Jurkat, Clone E6-1 (cell line): ENCODE measurements at places on chromosomes 13 and 19.

DNA sequence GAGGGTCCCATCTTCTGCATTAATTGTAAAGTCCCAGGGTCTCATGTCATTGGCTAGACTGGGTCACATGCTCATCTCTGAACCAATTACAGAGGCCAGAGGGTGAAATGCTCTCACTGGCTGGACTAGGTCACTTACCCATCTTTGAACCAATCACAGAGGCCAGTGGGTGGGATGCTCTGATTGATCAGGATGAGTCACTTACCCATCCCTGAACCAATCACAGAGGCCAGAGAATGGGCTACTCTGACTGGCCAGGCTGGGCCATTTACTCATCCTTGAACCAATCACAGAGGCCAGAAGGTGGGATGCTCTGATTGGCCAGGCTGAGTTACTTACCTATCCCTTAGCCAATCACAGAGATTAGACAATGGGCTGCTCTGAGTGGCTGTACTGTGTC lies 5.3 kb downstream of the MISP start:
- peak; percentile 43 for DNase-seq

GRCh38 chr13:25578526-25578925 lies 206.8 kb downstream of the ATP8A2 start:
- no peak for DNase-seq

- DNase-seq, result no peak
Measured at GRCh38 chr13:30830638-30830965, 75.5 kb upstream of the MEDAG start.

GRCh38 chr13:58018865-58019264 lies 387.3 kb downstream of the PCDH17 start:
- no peak for DNase-seq

- DNase-seq, result peak; percentile 43
Measured at GRCh38 chr13:31909864-31910551, 121.6 kb upstream of the FRY start.

DNA sequence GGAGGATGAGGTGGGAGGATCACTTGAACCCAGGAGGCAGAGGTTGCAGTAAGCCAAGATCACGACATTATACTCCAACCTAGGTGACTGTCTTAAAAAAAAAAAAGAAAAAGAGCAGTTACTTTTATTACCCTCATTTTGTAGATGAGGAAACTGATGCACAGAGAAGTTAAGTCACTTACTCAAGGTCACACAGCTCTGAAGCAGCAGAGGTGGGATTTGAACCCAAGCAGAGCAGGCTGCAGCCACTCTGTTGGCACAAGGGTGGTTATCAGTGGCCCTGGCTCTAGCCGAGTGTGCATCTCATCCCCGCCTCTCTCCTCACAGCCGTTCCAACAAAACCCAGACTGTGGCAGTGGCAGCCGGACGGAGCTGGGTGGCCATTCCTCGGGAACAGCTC lies 7.6 kb downstream of the IL27RA start:
- DNase-seq, result no peak

DNA sequence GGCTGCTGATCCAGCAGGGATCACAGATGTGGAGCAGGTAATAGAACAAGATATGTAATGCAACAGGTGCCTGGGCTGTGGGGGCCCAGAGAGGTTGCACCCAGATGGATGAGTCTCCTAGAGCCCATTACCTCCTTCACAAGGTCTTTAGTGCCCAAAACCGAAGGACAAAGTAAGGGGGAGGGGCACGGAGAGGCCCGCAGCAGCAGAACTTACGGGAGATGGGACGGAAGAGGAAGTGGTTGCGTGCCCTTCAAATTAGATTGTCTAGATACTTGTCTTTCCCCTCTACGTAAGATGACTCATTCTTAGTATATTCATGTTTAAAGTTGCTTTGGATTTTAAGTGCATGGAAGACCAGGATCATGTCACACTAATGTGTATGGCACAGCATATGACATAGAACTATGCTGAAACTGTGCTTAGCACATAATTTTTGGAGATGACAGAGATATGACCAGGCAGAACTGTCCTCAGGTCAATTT lies 5.7 kb upstream of the MRPS31 start:
- peak; percentile 89 for DNase-seq

GRCh38 chr19:45900738-45901431 lies 1.5 kb downstream of the MYPOP start:
- DNase-seq, result no peak

DNA sequence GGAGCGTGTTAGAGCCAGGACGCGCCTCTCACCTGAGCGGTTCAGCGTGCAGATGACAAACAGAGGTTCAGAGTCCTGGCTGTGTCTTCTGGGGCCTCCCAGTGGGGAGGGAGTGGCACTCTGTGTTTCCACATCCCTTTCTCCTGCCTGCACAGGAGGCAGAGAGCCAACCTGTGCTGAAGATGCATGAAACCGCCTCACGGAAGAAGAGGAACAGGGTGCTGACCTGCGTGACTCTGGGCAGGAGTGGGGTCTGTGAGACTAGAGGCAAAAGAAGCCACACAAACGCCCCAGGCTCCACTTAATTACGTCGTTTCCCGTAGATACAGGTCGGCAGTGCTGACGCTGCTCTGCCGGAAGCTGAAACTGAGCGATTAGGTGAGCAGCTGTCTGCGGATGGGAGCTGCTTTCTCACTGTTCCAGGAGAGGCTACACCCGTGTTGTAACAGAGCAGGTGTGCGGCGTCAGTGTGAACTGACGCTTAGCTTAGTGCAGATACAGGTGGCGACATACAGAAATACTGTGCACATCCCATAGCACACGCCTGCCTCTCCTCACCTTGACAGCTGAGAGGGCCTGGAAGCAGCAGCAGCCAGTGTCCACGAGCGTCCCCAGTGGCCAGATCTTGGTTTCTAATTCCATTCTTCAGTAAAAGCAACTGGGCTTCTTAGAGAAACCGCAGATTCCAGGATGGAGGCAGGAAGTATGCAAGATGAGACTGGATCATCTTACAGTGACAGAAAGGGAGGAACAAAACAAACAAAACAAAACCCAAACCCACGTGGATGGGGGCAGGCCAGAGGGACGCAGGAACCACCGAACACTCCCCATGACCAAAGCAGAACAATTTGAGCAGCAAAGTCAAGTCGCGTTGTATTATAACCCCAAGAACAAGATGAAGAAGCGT lies 37.7 kb upstream of the MCF2L start:
- DNase-seq, result no peak

GRCh38 chr19:16197188-16197621 lies 506 bp upstream of the AP1M1 start:
- DNase-seq, result no peak

- DNase-seq, result no peak
Measured at GRCh38 chr19:28829762-28830161, 383.2 kb downstream of the UQCRFS1 start.

GRCh38 chr19:49857061-49857837 lies 6.3 kb downstream of the PTOV1 start:
- DNase-seq, result no peak

GRCh38 chr13:30746791-30747190 lies 11.4 kb downstream of the ALOX5AP start:
- no peak for DNase-seq

DNA sequence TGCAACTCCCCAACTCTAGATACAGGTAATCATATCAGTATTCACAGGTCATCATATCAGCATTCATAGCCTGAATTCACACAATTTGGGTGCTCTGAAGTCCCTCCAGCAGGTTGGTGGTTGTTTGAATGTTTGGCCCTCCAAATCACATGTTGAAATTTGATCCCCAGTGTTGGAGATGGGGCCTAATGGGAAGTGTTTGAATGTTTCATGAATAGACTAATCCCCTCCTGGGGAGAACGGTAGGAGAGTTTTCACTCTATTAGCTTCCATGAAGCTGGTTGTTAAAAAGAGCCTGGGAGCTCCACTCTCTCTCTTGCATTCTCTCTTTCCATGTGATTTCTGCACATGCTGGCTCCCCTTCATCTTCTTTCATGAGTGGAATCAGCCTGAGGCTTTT lies 288.6 kb upstream of the PCDH9 start:
- no peak for DNase-seq

DNA sequence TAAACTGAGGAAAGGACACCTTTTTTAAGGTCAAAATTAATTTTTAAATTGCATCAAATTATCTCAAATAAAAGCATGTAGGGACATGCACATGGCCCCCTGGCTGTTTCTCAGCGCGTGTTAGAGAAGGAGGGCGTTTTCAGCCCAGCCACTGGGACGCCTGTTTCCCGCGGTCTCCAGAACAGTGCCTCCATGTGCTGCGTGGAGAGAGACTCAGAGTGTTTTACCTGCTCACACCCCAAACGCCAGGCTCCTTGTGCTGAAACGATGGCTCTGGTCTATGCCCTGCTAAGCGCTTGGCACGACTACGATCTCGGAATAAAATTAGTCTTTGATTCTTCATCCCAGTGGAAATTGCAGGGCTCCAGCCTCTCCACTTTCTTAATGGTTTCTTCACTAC lies 20.0 kb upstream of the SPACA7 start:
- no peak for DNase-seq

GRCh38 chr19:1774989-1775772 lies 21.9 kb downstream of the ONECUT3 start:
- DNase-seq, result no peak

DNA sequence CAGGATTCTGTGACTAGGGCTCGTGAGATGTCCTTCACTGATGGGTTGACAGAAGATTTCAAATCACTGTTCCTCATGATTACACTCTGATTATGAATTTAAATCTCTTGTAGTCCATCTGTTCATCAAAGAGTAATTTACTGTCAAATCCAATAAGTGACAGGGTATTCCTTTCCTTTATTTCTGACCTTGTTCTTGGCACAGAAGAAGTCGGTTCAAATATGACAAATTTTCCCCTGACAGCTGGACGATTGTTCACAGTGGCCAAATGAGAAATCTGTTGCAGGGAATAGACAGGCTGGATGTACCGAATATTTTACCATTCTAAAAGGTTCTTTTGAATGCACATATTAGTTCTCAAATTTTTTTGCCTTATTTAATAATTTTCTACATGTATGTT lies 767.3 kb upstream of the GPC6 start:
- DNase-seq, result no peak

- no peak for DNase-seq
Measured at GRCh38 chr13:66558506-66558905, 671.6 kb downstream of the PCDH9 start.

DNA sequence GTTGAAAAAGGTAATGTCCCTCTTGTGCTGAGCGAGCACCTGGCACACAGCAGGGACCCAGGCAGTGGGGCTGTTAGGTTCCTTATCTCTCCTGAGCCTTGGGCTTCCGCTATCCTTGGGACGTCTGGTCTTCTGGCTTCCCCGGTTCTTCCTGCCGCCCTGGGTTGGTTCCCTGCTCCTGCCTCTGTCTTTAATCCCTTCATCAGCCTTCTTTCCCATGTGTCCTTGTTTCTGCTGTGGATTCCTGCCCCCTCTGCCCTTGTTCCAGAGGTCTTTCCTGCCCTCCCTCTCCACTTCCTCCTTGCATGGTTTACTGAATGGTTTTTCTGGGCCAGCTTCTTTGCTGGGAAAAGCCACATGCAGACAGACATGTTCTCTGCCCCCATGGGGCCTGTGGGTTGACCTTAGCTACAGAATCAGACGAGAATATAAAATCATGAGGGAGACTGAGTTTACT lies 2.6 kb downstream of the EPN1 start:
- DNase-seq, result no peak

- DNase-seq, result no peak
Measured at GRCh38 chr13:44627441-44627840, 51.3 kb upstream of the TSC22D1 start.

DNA sequence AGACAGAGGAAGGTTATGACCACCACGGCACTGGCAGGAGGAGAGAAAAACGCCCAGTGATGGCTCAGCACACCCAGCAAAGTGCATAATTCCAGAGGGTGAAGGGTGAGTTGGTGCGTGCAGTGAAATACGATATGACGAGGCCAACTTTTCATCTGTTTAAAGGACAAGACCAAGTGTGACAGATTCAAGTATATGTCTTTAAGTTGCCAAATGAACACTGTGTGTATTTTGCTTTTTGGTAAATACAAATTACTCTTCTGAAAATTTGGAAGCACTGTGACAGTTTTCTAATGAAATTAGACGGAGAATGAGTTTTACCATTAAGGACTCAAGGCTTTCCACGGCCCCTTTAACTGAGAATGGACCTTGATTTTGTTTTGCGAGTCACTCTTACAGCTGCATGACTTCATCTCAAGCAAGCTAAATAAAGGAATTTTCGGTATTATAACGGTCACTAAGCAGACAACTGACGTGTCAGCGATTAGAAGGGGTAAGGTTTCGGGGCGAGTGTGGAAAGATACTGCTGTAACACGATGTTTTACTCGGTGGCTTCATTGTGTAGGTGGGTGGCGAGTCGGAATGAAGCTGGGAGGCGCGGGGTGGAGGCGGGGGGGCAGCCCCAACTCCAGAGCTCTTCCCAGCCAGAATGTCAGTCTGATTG lies 22.8 kb downstream of the COL4A2 start:
- DNase-seq, result no peak

GRCh38 chr19:33389421-33390100 lies 16.1 kb downstream of the CEBPG start:
- DNase-seq, result no peak

DNA sequence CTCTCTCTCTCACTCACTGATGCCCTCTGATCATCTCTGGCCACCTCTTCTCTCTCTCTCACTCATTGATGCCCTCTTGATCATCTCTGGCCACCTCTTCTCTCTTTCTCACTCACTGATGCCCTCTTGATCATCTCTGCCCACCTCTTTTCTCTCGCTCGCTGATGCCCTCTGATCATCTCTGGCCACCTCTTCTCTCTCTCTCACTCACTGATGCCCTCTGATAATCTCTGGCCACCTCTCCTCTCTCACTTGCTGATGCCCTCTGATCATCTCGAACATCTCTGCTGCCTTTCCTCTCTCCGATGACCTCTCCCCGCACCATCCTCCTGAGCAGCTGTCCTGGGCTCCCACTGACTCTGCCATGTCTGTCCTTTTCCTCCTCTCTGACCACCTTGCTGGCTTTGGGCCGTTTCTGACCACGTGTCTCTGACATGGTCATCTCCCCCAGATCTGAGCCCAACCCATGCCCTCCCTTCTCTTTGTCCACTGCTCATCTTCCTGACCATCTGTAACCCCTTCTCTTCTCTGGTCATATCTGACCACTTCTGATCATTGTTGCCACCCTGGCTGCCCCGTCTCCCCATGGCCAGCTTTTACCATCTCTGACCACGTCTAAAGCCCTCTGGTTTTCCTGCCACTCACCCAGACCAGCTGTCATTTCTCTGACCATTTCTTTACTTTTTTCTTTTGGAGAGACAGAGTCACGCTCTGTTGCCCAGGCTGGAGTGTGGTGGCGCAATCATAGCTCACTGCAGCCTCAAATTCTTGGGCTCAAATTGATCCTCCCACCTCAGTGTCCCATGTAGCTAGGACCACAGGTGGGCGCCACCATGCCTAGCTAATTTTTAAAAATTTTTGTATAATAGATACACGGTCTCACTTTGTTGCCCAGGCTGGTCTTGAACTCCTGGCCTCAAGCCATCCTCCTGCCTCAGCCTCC lies 2.4 kb downstream of the LRFN3 start:
- no peak for DNase-seq

DNA sequence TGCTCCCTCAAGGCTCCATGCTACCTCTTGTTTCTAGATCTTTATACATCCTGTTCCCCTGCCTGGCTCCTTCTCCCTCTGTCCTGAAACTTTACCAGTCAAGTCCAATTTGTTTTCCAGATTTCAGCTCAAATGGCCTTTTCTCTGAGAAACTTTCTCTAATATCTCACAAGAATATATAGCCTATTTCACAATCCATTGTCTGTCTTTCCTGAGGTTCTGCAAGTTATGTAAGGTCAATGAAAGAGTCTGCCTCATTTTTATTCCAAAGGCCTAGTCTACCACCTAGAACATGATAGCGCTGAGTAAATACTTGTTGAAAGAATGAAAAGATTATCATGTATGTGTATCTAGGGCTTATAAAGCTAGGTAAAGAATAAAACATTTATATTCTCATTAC lies 348.8 kb downstream of the SPRY2 start:
- DNase-seq, result no peak
